ENCODE measurements at places on chromosomes 5 and 9. TPM values are rescaled to one million over a fixed set of nuclear protein-coding genes. Genes with fewer than 3 reads are reported as not detected.
A peak's percentile ranks its signal among the peaks of the same experiment; 100 is the strongest.

TRPM6 gene
- 0.29 TPM for total RNA-seq

LMX1B gene
- 0.17 TPM for total RNA-seq

- no peak for DNase-seq
Observed at GRCh38 chr9:99024959-99025358, 80.0 kb upstream of the TGFBR1 start.

DNA sequence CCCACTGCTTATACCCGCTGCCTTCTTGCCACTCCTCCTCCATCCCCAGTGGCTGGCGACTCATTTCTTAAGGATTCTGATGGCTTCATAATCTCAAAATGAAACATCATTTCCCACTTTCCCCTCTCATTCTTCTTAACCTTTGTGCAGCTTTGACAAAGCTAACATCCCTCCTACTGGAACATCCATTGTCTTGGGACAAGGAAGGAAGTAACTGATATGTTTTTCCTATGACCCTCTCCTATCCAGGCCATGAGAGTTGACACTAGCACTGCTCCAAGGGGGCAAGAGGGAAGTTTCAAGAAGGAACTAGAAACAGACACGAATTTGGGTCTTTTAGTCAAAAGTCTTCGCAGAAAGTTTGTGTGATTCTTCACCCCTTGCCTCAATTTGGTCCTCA lies 71.7 kb upstream of the SNX2 start:
- DNase-seq, result no peak

GRCh38 chr9:7671847-7672246 lies 127.7 kb downstream of the DMAC1 start:
- no peak for DNase-seq

DNA sequence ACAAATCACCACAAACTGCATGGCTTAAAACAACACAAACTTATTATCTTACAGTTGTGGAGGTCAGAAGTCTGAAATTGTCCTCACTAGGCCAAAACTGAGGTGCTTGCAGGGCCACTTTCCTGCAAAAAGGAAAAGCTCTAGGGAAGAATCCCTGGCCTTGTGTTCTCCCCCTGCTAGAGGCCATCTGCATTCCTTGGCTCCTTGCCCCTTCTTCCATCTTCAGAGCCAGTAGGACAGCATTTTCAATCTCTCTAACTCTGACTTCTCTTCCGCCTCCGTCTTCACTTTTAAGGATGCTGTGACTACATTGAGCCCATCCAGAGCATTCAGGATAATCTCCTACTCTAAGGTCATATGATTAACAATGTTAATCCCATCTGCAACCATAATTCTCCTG lies 236.6 kb downstream of the CDK5RAP2 start:
- no peak for DNase-seq

DNA sequence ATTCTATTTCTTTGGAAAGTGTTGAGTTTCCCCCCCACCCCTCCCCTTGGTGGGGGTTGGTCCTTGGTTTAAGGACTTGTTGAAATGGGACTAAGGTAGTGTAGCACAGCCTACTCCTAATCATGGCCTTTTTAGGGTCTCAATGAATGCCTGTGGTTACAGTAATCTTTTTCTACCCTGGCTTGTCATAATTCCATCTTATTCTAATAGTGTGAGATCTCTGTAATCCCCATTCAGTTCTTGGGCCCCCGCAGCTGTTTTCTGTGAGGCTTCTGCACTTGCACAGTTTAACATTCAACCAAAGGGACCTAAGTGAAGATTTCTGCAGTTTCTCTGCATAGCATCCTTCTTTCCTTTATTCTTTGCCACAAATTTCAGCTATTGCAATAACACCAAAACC lies 30.7 kb downstream of the TNFSF15 start:
- no peak for DNase-seq

GRCh38 chr5:112174959-112175594 lies 244.0 kb downstream of the EPB41L4A start:
- DNase-seq, result peak; percentile 23
